ENCODE measurements at places on chromosomes 6 and 20.

GRCh38 chr6:111808493-111808892, 64.8 kb downstream of the FYN start:
- DNase-seq, result no peak

DNA sequence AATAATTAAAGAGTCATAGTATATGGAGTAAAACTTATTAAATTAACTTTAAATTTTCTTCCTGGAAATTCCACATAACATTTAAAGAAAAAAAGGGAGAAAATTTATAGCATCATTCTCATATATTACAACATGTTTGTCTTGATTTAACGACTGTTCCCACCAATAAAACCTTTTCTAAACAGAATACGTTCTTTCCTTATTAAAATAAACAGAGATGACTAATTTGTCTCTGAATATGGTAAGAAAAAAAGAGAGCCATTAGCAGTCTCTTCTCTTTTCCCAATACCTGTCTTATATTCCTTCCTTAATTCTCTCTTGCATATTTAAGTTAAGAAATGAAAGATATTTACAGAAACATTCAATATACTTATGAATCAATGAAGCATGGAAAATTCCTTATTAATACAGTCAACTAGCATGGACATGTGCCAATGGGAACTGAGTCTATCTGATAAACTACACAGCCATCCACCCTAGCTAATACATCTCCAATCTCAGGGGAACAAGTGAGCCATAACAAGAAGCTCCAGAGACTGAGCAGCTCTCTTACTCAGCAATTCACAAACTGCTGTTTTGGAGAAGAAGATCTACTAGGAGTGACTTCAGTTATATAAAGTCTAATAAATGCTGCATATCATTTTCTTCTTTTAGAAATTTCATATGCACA, 347.1 kb upstream of the MANEA start:
- peak; percentile 8 for DNase-seq

DNA sequence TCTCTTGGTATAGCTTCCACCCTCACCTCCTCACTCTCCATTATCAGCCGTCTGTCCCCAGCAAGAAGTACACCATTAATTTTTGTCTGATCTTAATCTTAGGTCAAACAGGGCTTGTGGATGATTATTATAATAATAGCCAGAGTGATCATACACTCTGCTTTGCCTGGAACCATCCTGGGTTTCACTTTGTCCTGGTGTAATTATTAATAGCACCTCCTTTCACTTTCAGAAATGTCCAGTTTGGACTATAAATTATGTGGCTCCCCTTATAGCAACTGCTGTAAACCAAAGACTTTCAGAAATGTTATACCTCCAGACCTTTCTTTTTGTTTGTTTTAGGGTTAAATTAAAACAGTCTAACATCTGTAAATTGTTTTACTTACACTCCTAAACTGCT, 951 bp upstream of the TRIM31 start:
- no peak for DNase-seq

- no peak for DNase-seq
Observed at GRCh38 chr20:2103461-2104153, 2.0 kb downstream of the STK35 start.

DNA sequence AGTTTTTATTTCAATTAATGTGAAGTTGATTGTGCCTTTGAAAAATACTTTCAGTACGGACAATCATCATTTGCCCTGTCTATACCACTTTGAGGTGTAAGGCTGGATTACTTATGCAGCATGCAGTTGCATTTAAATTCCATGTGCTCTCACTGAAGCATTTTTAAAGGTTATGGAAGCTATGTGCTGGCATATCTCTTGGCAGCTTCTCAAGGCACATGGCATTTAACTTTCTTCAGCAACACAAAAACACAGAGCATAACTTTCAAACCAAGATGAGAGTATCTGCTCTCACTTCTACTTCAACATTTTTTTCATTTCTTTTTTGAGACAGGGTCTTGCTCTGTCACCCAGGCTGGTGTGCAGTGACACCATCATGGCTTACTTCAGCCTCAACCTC, 360.6 kb upstream of the RUNX2 start:
- no peak for DNase-seq

- no peak for DNase-seq
Observed at GRCh38 chr6:33191383-33192104, 723 bp downstream of the COL11A2 start.

GRCh38 chr6:128367437-128367836, 153.0 kb downstream of the PTPRK start:
- DNase-seq, result no peak

GRCh38 chr20:3669710-3670367, 6.6 kb upstream of the GFRA4 start:
- no peak for DNase-seq

- peak; percentile 79 for DNase-seq
Observed at GRCh38 chr6:163529605-163530004, 115.1 kb downstream of the QKI start.

- DNase-seq, result no peak
Observed at GRCh38 chr20:40427026-40427425, 262.0 kb downstream of the MAFB start.

- no peak for DNase-seq
Observed at GRCh38 chr6:69138893-69139494, 503.9 kb downstream of the ADGRB3 start.

- peak; percentile 14 for DNase-seq
Observed at GRCh38 chr20:48180618-48181017, 395.3 kb upstream of the SULF2 start.

- no peak for DNase-seq
Observed at GRCh38 chr6:40809627-40810026, 222.5 kb upstream of the LRFN2 start.

- DNase-seq, result peak; percentile 54
Observed at GRCh38 chr6:21597801-21598673, 4.5 kb downstream of the SOX4 start.

DNA sequence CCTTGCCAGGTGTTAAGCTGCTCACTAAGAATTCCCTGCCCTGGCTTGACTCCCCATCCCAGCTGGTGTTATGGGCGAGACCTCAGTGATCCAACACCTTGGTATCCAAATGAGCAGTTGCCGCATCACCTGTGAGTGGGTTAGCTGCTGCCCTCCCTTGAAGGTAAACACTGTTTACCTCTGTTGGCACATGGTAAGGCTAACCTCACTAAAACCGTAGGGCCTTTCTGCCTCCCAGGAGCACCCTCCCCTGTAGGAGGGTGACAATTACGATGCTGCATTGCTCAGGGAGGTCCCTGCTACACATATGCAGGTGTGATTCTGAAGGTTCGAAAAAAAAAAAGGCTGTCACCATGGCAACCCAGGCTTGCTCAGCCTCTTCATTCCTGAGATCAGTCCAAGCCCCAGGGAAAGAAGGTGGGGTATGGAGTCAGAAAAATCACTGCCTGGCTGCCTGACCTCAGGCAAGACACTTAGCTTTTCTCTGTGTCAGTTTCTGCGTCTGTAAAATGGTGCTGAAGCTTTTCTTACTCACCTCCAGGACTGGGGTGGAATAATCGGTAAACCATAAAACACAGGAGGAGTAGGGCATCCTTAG, 19.5 kb downstream of the PNPLA1 start:
- DNase-seq, result no peak

GRCh38 chr6:143125455-143125854, 64.8 kb downstream of the AIG1 start:
- DNase-seq, result no peak

GRCh38 chr6:38509713-38510112, 130.0 kb downstream of the BTBD9 start:
- DNase-seq, result peak; percentile 40

GRCh38 chr6:89928604-89929003, 34.3 kb downstream of the GJA10 start:
- no peak for DNase-seq

DNA sequence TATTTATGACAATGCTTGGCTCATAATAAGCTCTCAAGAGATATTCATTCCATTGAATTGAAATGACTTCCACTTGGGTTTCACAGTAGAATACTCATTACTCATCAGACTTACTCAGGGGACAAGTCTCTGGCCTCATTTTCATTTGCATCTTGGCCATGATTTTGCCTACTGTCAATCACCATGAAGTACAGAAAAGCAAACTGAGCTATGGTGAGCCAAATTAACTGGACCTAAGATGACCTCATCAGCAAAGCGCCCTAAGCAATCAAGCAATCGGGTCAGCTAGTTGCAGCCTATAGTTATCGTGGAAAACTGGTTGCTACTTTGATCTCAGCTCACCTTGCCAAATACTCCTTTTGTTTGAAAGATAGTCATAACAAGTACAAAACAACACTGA, 494.7 kb upstream of the SLC35B3 start:
- DNase-seq, result no peak

- DNase-seq, result peak; percentile 20
Observed at GRCh38 chr6:166969390-166970002, 13.1 kb upstream of the RNASET2 start.

DNA sequence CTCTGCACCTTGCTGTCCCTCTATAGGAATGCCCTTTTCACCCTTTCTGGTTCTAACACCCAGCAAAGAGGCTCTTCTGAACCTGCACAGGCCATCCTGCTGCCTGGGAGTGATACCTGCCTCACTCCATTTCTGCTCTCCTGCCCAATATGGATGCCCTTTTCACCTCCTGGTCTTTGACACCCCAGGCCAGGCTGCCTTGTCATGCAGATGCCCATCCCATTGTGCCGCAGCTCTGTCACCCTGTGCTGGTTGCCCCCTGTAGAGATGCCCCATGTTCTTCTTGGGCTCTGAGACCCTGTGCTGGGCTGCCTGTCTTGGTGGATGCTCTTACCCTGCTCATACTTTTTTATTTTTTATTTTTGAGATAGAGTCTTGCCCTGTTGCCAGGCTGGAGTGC, 95.3 kb downstream of the CDKAL1 start:
- DNase-seq, result no peak

DNA sequence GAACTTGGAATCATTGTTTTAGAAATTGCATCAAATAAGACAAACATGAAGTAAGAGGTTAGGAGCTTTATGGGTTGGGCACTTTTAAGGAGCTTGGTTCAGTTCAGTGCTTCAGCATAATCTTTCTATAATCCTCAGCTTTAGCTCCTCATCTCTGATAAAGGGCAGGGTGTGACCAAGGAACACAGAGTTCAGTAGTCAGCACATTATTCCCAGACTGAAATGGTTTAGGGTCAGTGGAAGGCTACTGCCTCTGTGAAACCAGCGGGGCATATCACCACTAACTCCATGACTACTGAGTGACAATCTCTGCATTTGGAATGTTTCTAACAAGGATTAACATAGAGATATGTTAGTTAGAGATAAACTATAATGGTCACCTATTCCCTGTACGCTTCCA, 36.9 kb downstream of the CRYBG1 start:
- DNase-seq, result peak; percentile 30

DNA sequence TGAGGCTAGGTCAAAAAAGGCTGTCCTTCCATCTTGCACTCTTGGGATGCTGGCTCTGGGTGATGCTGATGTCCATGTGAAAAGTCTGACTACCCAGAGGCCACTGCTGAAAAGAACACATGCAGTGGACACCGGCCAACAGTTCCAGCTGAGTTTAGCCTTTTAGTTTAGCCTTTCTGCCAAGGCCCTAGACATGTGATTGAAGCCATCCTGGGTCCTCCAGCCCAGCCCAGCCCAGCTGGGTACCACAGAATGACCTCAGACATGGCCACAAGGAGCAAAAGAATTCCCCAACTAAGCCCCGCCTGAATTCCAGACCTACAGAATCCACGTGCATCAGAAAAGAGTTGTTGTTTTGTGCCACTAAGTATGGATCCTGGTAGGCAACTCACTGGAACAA, 17.4 kb downstream of the PIGT start:
- peak; percentile 55 for DNase-seq

GRCh38 chr6:141548966-141549365, 583.8 kb upstream of the GJE1 start:
- peak; percentile 62 for DNase-seq

GRCh38 chr20:58224974-58225373, 3.5 kb downstream of the ANKRD60 start:
- DNase-seq, result no peak

- no peak for DNase-seq
Observed at GRCh38 chr6:67698534-67698933, 936.5 kb upstream of the ADGRB3 start.

- no peak for DNase-seq
Observed at GRCh38 chr6:84033523-84034451, at the start of gene MRAP2. TSS of gene MRAP2 (plus strand) at chr6:84033772. CDS start at chr6:84055319, 21,547 bp downstream.

- peak; percentile 60 for DNase-seq
Observed at GRCh38 chr20:58870293-58871014, 17.9 kb downstream of the GNAS start.

DNA sequence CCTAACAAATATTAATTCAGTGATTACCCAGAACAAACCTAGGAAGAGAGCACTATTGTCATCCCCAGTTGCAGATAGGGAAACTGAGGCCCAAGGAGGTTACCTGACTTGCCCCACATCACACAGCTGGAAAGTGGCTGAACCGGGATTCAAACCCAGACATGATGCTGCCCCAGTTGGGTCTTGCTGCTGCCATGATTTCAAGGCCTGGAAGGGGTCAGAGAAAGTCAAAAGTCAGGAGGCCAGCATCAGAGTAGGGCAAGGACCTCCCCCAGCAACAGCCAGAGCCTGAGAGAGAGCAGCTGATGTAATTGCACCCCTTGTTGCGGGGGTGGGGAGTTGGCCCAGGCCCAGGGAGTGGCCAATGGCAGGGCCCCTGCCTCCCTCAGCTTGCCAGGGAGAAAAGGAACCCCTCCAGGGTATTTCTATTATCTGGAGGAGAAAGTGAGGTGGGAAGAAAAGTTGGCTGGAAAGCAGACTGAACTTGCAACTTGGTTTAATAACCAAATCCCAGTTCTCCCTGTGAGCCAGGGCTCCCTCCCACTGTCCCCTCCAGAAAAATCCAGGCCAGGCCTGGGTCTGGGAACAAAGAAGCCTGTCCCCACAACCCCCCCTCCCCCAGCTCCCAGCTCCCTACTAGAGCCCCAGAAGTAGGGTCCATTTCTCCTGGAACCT, 83.6 kb downstream of the MRPL14 start:
- DNase-seq, result no peak

GRCh38 chr6:146389740-146390139, 153.9 kb upstream of the RAB32 start:
- DNase-seq, result no peak

DNA sequence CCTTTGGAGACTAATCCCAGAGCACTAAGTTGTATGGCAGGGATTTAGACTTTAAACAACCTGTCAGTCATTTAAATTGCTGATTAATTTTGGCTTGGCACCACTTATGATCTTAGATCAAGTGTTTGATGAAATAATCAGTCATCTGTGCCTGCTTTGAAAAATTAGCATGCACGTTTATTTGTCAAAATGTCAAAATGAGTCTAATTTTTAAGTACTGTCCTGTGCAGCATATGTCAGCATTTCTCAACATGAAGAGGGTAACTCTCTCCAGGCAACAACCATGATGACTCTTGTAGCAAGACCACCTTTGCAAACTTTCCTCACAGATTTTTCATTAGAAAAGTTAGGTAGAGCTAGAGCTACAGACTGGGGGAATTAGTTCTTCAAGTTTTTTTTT, 155.7 kb upstream of the GJE1 start:
- no peak for DNase-seq

GRCh38 chr6:105862936-105863607, 223.1 kb upstream of the PRDM1 start:
- DNase-seq, result no peak
